ENCODE measurements at places on chromosomes 1 and 21. TPM values are rescaled to one million over a fixed set of nuclear protein-coding genes. Genes with fewer than 3 reads are reported as not detected.

GRCh38 chr1:65821386-65821785 is 28.7 kb downstream of the PDE4B start:
- DNase-seq, result no peak

- no peak for DNase-seq
Observed at GRCh38 chr21:18705971-18706370, 302.4 kb upstream of the TMPRSS15 start.

Gene GBP7
- total RNA-seq, result not detected

Gene LRRC71
- not detected for total RNA-seq

- peak; percentile 45 for DNase-seq
Observed at GRCh38 chr1:1926886-1927660, 8.0 kb upstream of the TMEM52 start.

- DNase-seq, result peak; percentile 47
Observed at GRCh38 chr1:228308085-228308601, 98.5 kb downstream of the TRIM11 start.

Gene GBP4
- 2.6 TPM for total RNA-seq

Gene RAB13
- 45.7 TPM for total RNA-seq

Gene RNF11
- 32.9 TPM for total RNA-seq

DNA sequence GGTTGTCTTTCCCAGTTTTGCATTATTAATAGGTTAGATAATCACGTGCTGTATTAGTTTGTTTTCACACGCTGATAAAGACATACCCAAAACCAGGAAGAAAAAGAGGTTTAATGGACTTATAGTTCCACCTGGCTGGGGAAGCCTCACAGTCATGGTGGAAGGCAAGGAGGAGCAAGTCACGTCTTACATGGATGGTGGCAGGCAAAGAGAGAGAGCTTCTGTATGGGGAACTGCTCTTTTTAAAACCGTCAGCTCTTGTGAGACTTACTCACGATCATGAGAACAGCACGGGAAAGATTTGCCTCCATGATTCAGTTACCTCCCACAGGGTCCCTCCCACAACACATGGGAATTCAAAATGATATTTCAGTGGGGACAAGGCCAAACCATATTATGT is 2.3 kb upstream of the VCAM1 start:
- DNase-seq, result no peak

Gene RXFP4
- not detected for total RNA-seq

GRCh38 chr1:19412654-19413053 is 72.7 kb downstream of the CAPZB start:
- no peak for DNase-seq

DNA sequence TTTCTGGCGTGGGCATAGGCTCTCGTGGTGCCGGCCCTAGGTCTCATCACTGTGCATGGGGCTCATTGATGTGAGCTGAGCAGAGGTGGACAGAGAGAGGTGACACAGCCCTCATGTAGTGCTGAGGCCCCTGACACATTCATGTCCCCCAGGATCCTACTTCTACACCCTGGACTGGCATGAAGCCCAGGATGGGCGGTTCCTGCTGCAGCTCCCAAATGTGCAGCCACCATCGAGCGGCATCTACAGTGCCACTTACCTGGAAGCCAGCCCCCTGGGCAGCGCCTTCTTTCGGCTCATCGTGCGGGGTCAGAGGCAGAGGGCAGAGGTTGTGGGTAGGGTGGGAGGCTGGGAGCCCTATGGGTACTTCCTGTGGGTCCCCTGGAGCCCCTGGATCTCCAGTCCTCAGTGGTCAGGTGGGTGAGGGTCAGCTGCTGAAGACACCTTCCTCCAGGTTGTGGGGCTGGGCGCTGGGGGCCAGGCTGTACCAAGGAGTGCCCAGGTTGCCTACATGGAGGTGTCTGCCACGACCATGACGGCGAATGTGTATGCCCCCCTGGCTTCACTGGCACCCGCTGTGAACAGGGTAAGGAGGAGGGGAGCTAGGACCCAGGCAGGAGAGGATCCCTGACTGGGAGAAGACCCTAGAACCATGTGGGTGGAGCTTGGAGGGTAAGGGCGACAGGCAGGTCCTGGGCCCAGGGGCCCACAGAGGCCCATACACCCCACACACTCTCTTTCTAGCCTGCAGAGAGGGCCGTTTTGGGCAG is 6.1 kb downstream of the TIE1 start:
- DNase-seq, result peak; percentile 49

Gene TCHHL1
- not detected for total RNA-seq

- DNase-seq, result no peak
Observed at GRCh38 chr1:193321242-193321840, 134.9 kb upstream of the B3GALT2 start.

Gene FCRLB
- 0.31 TPM for total RNA-seq

Gene ST3GAL3
- total RNA-seq, result 7.0 TPM

DNA sequence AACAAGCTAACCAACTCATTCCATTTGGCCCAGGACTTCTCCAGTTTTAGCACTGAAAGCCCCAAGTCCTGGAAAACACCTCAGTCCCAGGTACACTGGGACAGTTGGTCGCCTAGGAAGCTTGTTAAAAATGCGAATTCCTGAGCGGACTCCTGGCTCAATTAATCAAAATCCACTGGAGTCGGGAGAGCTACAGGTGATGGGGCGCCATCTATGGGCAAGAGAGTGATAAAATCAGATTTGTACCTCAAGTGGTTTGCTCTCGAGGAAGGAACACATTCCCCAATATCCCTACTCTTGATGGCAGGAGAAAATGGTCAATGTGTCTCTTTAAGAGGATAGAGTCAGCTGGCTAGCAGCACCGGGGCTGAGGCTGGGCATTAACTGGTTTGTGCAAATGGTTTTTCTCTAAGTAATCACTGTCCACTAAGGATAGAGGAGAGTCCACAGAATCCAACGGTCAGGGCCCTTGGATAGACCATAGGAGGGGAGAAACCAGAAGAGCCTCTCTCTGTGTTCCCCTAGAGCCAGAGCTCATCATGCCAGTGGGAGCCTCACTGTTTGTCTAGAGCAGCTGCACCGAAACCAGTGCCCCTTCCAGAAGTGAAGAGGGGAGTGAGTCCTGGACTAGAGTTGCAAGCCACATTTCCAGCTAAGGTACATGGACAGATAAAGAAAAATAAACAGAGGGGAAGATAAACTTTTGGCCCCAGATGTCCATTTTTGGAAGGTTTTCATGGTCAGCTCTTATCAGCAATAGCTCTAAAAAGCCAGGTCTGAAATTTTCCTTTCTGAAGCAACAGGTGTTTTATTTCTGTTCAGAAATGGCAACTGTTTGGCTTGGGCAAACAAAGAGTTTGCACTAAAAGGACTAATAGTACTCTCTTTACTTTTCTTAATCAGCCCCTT is 148.5 kb downstream of the TENT5C start:
- DNase-seq, result peak; percentile 76

Gene MORN1
- 4.7 TPM for total RNA-seq

GRCh38 chr1:57058652-57059501 is 93.1 kb upstream of the C8B start:
- DNase-seq, result no peak

GRCh38 chr1:19361611-19362147 is 49.6 kb downstream of the SLC66A1 start:
- no peak for DNase-seq

- no peak for DNase-seq
Observed at GRCh38 chr1:156245451-156246232, 2.2 kb downstream of the PAQR6 start.

DNA sequence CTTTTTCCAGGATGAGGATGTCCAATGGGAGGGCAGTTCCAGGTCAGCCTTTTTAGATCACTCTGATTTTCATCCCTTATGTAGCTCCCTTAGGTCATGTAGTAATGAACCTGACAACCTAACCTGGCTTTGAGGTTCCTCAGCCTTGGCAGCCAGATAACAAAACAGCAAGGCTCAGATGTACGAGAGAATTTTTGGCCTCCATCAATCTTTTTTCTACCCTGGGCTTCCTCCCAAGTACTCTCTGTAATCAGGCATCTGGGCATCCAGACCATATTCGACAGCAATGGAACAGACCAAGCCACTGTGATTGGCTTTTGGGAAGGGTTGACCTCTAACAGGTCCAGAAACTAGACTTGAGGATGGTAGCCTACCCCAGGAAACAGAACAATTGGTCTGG is 38.6 kb downstream of the KCNH1 start:
- DNase-seq, result no peak

Data from pancreas (tissue), 10 donors.